CD4-positive, alpha-beta T cell treated with Interleukin-4 for 1 hour (primary cell): ENCODE measurements at places on chromosomes 12 and 14.
A peak's percentile ranks its signal among the peaks of the same experiment; 100 is the strongest.

GRCh38 chr12:109715310-109716091 is 1.9 kb downstream of the FAM222A start:
- DNase-seq = peak; percentile 48

- no peak for DNase-seq
Measured at GRCh38 chr14:20262642-20263128, 23.6 kb downstream of the OR11H4 start.

DNA sequence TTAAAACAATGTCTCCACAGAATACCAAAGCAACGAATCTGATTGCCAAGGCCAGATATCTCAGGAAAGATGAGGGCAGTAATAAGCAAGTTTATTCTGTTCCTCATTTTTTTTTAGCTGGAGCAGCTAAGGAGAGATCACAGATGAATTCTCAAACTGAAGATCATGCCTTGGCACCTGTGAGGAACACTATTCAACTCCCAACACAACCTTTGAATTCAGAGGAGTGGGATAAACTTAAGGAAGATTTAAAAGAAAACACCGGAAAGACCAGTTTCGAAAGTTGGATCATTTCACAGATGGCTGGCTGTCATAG is 994 bp downstream of the PRORP start:
- no peak for DNase-seq

- DNase-seq = no peak
Measured at GRCh38 chr12:26277506-26278246, 82.3 kb downstream of the SSPN start.

DNA sequence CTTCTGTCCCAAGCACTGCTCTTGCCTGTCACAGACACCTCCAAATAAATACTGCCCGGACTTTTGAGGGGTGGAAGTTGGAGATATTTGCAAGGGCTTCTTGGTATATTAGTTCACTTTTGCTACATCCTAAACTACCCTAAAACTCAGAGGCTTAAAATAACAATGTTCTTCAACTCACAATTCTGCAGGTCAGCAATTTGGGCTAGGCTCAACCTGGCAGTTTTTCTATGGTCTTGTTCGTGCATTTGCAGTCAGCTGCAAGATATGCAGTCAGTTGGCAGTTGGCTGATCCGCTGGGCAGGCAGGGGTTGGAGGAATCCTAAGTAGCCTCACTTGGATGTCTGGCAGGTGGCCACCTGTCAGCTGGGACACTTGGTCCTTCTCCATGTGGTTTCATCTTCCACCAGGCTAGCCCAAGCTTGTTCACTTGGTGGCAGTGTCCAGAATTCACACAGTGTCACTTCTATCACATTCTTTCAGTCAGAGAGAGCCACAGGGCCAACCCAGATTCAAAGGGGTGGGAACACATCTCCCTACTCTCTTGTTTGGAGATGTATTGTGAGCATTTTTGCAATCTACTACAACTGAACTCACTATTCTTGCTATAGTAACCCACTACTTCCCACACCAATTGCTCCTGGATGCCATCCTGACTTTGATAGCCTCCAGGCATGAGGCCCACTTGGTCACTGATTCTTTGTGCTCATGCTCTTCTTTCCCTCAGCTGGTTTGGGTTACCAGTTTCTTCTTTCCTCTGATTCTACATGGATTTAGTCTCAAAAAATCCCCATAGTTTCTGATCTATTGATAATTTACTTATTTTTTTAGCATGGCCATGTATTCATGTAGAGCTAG is 27.8 kb upstream of the CAPRIN2 start:
- DNase-seq = no peak

GRCh38 chr12:64707362-64707761 is 51.8 kb downstream of the GNS start:
- DNase-seq = no peak

- DNase-seq = no peak
Measured at GRCh38 chr12:132503618-132504204, 13.8 kb downstream of the FBRSL1 start.

DNA sequence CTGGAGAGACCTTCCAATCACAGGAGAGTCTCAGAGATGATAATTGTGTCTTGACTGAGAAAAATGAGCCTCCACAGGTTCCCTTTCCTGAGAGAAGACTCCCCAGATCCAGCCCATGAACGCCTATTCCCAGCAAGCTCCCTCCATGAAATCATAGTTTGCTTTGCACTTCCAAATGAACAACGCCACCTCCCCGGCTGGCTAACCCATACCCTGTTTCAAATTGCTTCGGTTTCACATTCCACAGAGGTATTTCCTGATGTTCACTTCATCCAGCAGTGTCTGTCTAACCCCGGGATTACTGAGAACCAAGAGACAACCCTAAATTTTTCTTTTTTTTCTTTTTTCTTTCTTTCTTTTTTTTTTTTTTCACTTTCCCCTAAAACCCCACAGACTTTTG is 124.1 kb upstream of the RFLNA start:
- DNase-seq = no peak

DNA sequence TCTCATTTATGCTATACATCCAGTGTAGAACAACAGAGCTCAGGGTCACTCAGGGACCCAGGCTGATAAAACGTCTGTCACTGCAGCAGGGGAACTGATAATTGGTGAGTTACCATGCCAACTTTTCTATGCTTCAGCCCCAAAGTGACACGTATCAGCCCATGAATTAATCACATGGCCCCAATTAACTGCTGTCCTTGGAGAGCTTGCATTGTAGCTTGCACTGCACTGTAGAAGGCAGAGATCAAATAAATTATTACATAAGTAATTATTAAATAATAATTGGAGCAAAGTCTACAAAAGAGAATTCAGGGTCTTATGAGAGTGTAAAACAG is 144.6 kb downstream of the SUDS3 start:
- no peak for DNase-seq

GRCh38 chr12:119082496-119082895 is 96.2 kb upstream of the HSPB8 start:
- DNase-seq = no peak

GRCh38 chr12:92085040-92085735 is 60.5 kb downstream of the BTG1 start:
- DNase-seq = no peak

DNA sequence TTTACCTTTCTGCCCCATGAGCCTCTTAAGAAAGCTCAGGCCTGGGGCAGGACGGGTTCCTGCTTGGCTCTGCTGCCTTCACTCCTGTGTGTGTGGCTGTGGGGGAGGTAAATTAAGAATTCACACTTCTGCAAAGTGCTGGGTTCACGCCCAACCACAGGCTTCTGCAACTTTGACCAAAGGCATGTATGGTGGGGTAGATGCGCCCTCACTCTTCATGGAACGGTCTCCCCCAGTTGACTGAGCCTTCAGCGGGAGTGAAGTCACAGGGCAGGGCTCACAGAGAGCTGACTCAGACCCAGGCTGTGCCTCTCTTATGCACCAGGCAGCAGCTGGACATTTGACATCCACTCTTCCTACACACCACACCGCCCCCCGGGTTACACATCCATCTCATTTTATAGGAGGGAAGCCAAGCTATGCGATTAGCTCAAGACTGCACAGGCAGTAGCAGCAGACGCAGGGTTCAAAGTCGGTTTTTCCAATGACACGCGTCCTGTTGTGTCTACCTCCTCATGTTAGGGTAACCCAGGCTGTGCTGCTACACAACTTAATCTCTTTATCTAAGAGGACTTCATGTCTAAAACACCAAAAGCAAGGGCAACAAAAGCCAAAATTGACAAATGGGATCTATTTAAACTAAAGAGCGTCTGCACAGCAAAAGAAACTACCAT is 15.4 kb upstream of the BCL11B start:
- DNase-seq = peak; percentile 53

DNA sequence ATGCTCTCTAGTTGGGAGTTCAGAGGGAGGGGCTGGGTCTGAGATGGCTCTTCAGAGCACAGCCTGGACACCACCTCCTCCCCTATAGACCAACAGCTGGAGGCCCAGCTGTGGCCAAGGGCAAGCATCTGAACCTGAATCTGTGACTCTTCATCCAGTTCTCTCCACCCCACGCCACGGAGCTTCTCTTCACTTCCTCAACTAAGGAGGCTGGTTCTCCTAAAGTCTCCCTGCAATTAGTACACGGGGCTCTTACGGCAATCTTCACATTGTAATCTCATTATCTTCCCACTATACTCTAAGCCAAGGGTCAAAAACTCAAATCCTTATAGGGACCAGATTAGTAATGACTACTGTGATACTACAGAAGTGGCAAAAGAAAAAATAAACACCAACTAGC is 9.8 kb downstream of the NRDE2 start:
- no peak for DNase-seq

DNA sequence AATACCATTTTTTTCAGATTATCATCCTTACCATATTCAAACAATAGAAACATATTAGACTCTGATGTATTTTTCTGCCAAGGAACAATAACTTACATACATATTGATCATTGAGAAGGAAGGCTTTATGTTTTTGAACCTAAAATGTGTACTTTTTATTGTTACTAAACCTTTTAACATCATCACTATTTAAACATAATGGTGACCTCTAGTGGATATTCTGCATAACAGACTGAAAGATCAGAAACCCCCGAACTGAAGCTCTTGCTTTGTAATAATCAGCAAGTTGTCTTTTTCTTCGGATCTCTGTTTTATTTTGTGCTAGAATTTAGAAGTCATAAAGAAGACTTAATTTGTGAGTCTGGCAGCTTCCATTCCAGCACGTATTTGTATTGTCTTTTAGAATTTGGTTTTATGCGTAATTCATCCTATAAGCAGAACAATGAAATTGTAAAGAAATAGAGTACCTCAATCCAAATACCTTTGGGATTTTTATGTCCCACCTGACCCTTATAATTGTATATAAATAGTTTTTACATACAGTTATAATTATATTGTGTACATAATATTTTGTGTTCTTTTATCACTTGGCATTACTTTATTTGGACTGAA is 125.9 kb upstream of the ATF1 start:
- no peak for DNase-seq

GRCh38 chr12:117235261-117235660 is 45.0 kb upstream of the FBXO21 start:
- DNase-seq = no peak

- no peak for DNase-seq
Measured at GRCh38 chr12:28611115-28611435, 420.8 kb downstream of the CCDC91 start.

- no peak for DNase-seq
Measured at GRCh38 chr12:50545786-50546185, 41.0 kb downstream of the DIP2B start.

DNA sequence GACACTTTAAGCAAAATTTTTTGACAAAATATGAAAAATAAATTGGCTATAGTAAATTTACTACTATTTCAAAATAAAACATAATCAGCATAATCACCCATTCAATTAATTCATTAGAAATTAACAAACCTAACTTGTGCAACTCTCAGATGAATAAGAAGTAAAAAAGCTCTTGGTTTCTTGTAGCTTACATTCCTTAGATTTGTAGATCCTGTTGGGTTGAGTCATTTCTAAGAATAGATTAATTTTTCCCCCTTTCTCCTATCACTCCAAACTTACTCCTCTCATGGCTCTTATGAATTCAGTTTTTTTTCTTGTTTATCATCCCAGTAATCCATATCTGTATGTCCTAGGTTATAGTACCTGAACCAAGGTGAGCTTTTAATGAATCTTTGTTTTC is 230.9 kb upstream of the LRIG3 start:
- no peak for DNase-seq

DNA sequence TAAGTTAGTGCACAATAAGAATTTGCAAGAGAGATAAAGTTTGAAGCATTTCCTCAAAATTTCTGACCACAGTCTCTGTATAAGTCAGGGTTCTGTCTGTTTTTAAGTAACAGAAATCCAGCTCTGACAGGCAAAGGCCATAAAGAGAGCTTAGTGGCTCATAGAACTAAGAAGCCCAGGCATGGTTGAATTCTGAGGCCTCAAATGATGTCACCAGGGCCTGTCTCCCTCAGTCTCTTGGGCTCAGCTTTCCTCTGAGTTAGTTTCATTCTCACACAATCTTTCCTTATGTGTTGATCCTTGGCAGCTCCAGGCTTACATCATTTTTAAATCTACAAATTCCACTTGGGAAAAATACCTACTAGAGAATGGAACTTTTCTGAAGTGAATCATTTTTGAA is 173.4 kb upstream of the ATP2B1 start:
- DNase-seq = peak; percentile 29

DNA sequence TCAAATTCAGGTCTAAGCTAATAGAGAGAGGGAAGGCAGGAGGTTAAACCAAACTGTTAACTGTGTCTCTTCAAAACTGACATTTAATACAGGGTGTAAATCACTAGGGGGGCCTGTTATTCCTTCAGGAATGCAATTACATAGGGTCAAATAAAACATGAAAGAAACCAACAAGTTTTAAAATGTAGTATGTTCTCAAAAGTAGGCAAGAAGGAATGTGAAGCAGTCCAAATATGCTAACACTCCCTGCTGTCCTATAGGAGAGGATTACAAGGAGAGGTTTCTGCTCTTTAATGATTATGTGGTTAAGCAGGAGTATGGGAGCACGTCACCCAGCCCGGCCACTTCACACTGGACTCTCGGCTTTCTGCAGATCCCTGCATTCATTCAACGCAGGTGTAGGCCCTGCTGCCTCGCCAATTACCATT is 42.5 kb upstream of the BMP4 start:
- no peak for DNase-seq

DNA sequence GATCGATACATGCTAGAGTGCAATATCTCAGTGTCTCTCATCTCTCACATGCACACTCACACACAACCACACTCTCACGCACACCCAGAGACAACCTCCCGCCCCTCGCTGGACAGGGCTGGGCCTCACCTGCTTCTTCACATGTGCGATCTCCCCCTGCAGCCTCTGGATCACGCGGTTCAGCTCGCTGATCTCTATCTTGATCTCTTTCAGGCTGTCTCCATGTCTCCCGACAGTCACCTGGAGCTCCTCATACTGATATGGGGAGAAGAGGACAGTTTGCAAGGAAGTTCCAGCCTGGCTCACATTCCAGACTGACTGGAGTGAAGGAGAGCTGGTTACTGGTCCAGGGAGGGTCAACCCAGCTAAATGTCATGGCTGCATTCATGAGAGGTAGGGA is 4.4 kb downstream of the KRT2 start:
- no peak for DNase-seq

GRCh38 chr12:18171571-18171970 is 81.6 kb upstream of the RERGL start:
- DNase-seq = no peak

DNA sequence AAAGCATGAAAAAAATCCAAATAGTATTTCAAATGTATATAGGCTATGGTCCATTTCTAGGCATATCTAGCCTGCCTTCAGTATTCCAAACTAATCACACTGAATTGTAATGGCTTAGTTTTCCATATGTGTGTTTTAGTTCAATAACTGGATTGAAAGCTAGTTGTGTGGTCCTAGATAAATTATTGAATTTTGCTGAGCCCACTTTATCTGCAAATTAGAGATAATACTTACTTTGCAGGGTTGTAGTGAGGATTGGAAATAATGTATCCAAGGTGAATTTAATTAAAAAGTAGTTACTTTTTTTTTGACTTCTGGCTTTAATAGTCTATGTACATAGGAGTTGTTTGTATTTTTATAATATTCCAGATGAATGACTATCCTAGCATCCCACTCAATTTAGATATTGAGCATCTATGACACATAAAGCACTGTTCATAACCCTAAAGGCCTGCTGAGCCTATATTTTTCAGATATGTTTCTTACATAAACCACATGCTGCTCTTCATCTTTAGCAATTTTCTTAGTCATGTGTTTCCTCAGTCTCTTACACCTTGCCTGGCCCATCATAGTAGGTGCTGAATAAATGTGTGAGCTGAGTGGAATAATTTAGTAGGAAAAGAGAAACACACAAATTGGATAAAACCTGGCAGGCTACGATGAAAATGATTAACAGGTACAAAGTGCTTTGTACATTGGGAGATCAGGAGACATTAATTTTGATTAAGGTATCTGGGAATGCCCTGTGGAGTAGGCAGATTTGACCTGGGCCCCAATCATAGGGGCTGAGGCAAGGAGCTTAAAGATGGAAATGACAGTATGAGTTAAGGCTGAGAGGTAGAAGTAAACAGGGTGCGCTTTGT is 1.1 kb upstream of the ATP23 start:
- DNase-seq = peak; percentile 18
